CD4-positive, alpha-beta T cell treated with Interleukin-10 for 1 hour (primary cell): ENCODE measurements at places on chromosomes 5 and 9.

GRCh38 chr5:14107536-14107935, 35.6 kb upstream of the TRIO start:
- no peak for DNase-seq

DNA sequence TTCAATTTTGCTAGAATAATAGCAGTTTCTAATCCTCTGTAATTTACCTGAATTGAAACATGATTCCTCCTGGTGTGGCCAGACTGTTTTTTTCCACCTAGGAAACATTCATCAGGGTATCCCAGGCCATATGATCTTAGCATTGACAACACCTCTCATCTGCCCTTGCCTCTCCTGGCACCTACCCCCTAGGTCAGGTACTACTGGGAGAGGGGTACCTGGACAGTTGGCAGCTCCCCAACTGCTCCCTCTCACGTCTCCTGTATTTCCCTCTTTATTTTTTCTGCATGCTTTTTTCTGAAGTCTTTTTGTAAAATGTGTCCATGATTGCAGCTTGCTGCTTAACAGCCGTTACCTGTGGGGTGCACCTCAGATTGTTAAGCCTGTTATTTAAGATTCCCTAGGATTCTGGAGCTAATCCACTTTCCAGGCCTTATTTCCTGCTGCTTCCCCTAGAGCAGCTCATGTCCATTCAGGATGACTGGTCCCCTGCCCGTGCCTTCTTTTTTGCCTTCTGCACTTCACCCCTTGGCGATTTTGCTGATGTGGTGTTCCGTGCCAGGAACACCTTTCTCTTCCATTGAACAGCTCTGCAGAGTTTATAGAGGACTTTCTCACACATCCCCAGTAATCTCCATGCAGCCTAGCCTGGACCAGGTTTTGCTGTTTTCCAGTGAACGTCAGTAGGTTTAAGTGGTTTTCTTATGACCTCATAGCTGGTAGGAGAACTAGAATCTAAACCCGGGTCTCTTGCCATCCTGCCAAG, 33.6 kb downstream of the SNX30 start:
- no peak for DNase-seq

- no peak for DNase-seq
These were observed 68.7 kb upstream of the CDH6 start for GRCh38 chr5:31124651-31125305.

DNA sequence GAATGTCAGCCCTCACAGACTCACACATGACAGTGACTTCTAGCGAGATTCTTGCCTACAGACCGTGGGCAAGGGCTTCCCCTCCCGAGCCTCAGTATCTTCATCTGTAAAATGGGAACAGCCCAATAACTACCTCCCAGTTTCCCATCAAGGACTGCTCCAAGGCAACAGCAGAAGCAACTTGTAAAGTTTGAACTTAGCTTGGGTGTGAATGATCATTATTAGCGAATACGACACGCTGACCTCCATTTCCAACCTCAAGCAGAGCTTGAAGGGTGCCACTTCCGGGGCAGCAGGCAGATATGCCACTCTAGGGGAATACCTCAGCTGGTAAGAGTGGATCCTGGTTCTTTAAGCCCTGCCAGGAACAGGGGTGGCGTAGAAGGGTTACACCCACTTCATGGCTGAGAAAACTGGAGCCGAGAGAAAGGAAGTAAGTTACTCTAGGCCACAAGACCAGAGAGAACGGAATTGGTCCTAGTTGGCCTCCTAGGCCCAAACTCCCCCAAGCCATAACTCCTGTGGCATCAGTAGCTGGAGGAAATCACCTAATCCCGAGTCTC, 2.0 kb downstream of the RNF44 start:
- DNase-seq = peak; percentile 81

- DNase-seq = no peak
These were observed 250.2 kb upstream of the RFX3 start for GRCh38 chr9:3775968-3776367.

- no peak for DNase-seq
These were observed 1.7 kb downstream of the FREM1 start for GRCh38 chr9:14908295-14909180.

DNA sequence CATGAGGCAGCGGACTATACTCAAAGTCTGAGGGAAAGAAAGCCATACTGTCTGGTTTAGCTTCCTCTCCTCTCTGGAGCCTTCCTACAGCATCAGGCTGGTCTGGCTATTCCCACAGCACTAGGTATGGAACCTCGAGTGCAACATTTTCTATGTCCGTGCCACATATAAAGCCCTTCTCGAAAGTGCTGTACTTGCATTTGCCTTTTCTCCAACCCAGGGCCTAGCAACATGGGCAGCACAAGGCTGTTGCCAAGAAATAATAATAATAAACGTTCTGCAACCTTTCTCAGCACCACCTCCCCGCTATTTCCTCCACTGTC, 804 bp downstream of the MED10 start:
- DNase-seq = peak; percentile 16

GRCh38 chr5:154972476-154973080, 31.7 kb downstream of the MRPL22 start:
- DNase-seq = no peak
